Foreskin keratinocyte (primary cell): ENCODE measurements at places on chromosomes 5 and 9. TPM values are rescaled to one million over a fixed set of nuclear protein-coding genes. Genes with fewer than 3 reads are reported as not detected.

Gene F2RL1
- 72.4 and 77.5 TPM in 2 replicates for total RNA-seq

DNA sequence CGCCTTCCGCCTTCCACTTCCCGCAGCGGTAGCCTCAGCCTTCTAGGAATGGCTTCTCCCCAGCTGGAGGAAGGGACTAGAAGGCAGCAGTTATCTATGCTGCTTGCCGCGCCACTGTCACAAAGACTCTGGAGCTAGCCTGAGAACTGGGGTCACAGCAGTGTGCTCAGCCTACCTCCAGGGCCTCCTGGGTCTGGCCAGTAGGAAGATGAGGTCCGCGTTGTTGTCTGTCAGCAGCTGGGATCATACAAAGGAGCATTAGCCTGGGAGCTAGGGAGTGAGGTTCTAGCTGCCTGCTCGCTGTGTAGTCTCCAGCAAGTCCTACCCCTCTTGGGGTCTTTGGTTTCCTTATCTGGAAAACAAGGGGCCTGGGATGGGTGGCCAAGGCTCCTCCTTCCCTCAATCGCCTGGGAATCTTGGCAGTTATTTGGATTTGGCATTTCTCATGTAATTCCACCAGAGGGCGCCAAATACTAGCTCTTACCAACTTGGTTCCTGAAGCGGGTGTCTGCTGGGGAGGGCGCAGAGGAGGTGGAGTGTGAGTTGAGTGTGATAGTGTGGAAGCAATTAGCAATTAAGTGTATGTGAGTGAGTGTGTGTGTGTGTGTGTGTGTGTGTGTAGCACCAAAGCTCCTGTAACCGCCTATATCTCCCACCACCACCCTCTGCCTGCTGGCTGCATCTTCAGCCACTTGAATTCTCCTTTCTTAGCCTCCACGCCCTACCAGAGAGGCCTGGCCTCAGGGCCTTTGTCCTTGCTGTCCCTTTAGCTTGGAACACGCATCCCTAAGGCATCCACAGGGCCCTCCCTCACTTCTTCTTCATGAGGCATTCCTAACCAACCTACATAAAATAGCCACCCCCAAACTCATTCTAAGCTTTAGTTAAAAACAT lies 97.1 kb downstream of the ENTREP1 start:
- DNase-seq = no peak

Gene PTGER4
- total RNA-seq = 4.2 and 7.3 TPM in 2 replicates

DNA sequence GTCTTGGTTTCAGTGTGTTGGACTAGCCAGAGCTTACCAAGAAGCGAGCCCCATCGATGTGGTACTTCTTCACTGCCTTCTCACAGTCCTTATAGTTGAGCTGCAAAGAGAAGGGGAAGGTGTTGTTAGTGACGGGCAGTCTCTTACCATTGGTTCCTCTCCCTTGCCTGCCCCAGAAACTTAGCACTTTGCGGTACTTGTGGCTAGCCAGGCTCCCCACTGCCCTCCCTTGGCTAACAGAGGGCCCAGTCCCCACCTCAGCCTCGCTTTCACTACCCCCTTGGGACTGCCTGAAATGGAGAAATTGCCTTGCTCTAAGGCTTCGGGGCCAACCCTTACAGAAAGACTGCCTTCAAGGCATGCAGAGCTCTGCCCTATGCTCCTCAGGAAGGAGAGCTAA lies 4.3 kb downstream of the LCP2 start:
- no peak for DNase-seq

DNA sequence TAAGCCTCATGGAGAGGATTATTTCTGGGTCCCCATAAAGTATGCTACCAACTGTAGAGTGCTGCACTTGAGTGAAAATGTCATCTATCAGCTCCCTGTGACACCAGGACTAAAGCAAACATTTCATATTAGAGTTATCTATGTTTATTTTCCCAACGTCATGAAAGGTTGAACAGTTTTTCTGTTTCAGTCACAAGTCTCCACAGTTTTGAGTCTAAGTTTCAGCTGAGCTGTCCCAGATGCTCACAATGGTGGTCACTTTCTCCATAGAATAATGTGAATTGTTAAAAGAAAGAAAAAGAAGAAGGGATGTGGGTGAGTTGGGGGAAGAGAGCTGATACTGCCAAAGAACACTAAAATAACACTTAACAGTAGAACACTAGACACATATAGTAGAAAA lies 126.3 kb upstream of the C9orf72 start:
- DNase-seq = no peak

- DNase-seq = no peak
Measured at GRCh38 chr5:90301248-90301647, 108.3 kb downstream of the CETN3 start.
